ENCODE measurements at places on chromosomes 4 and X.

- no peak for DNase-seq
These were observed 660.8 kb upstream of the AADAT start for GRCh38 chr4:170750519-170750918.

DNA sequence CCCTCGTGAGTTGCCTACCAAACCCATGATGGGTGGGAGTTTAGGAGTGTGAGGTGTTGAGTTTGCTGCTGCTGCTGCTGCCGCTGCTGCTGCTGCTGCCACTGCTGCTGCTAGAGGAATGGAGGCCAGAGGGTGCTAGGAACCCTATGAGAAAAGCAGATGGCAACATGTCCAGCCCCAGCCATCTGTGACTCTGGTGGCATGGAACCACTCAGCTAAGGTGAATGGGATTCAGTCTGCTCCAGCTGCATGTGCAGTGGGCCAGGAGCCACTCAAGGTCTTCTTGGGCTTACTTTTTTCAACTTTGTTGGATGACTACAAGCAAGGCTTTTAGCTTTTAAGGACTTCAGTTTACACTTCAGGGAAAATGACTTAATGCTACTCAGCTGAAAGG, 103.8 kb downstream of the RTL5 start:
- no peak for DNase-seq

- no peak for DNase-seq
These were observed 34.7 kb upstream of the ASMTL start for GRCh38 chrX:1487401-1487800.

- no peak for DNase-seq
These were observed 10.0 kb upstream of the LNX1 start for GRCh38 chr4:53601251-53601764.

DNA sequence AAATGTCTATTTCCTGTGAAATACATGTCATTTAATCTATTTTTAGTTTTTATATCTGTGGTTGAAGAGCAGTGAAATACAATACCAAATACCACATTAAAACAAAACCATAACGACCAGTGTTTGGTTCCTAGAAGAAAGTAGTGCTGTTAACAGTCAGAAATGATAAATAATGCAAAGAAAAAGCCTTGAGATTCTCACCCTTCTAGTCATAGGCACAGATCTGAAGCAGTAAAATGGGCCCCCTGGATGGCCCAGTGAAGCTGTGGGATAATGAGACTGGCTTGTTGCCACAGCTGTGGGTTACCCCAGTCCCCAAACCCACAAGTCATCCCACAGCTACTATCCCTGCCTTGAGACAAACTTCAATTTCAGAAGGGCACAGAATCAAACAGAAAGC, 137.3 kb upstream of the RPL34 start:
- no peak for DNase-seq

- DNase-seq: no peak
These were observed 430.5 kb downstream of the SMARCA1 start for GRCh38 chrX:129092757-129093156.

DNA sequence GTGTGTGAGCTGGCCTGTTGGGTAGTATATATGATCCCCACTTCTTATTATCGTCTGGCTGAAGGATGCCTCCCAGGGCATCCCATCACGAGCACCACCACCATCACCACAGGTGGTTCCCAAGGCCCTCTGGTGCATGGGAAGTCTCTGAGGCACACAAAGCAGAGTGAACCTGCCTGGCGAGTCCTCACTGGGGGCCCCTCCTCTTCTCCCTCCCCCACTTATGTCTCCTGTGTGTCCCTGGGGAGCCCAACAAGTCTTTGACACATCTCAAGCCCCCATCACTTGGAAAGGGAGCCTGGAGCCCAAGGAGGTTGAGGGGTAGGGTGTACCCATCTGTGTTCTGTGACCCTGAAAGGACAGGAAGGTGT, 45.5 kb upstream of the NKX1-1 start:
- no peak for DNase-seq

DNA sequence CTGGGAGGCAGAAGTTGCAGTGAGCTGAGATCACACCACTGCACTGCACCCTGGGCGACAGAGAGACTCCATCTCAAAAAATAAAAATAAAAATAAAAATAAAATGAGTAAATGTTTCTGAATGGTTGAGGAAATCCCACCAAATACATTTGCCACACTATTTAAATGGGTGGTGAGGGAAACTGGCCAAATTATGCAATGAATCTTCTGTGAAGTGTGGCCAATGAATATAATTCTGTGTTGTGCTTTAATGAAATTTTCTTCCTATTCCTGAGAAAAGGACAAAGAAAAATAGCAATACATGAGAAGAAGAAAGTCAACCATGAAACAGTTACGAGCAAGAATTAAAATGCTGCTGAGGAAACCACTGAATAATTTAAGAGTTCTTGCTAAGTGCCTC, 69.9 kb downstream of the CAMK2D start:
- no peak for DNase-seq

DNA sequence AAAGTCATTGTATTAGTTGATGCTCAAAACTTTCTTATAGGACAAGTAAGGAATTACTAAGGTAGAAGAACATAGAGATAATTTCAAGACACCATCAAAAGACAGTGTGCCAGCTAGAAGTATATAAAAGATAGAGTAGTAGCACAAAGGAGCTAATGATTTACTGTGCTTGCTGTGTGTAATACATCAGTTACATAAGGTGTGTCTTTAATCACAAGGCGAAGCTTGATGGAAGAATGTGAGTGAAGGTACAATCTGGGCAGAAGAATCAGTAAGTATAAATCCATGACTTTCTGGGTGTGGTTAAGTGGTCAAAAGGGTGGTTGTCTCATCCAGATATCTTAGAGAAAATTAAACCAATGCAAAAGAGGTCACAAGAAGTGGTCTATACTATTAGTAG, 95.1 kb upstream of the BOD1L1 start:
- DNase-seq: no peak

- no peak for DNase-seq
These were observed 103.5 kb upstream of the PPARGC1A start for GRCh38 chr4:23993373-23993772.

DNA sequence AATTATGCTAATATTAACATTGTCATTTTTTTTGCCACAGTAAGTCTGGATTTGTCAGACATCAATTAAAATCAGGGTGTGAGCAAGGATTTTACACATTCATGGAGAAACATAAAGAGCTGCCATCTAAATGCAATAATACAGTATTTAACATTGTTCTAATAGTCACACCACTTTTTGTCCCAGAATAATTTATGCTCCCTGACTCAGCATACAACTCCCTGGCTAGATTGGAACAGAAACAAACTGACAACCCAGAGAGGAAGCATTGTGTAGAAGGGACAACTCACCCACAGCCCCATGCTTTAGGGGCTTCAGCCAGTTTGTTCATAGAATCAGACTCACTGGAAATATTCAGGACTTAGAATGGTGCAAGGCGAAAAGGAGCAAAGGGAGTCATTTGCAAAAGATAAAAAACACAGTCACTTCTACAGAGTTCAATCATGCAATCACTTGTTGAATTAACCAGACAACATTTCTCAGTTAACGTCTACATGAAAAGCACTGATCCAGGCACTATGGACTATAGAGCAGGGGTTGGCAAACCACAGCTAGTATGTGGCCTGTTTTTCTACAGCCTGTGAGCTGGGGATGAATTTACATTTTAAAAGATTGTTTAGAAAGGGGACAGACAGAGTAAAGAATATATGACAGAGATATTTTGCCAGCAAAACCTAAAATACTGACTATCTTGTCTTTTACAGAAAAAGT, 26.4 kb upstream of the SEC24B start:
- DNase-seq: no peak

GRCh38 chr4:77854431-77855111, 8.1 kb upstream of the MRPL1 start:
- no peak for DNase-seq

- no peak for DNase-seq
These were observed 250.5 kb downstream of the TLL1 start for GRCh38 chr4:166123546-166123945.

DNA sequence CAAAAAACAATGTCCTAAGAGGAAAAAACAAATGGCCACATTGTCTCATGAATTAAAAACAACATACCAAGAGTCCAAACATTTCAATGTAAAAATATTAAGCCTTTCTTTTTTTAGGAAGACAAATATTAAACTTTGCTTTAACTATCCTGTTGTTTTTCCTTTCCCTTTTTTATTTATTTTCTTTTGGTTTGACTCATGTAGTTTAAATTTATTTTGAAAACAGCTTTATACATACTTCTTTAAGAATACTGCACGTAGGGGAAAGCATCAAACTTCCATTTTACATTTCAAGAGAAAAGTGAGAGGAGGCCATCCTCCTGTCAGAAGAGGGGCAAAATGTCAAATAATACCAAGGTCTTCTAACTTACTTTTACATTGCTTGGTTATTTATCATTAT, 8.7 kb downstream of the GAB1 start:
- DNase-seq: no peak

DNA sequence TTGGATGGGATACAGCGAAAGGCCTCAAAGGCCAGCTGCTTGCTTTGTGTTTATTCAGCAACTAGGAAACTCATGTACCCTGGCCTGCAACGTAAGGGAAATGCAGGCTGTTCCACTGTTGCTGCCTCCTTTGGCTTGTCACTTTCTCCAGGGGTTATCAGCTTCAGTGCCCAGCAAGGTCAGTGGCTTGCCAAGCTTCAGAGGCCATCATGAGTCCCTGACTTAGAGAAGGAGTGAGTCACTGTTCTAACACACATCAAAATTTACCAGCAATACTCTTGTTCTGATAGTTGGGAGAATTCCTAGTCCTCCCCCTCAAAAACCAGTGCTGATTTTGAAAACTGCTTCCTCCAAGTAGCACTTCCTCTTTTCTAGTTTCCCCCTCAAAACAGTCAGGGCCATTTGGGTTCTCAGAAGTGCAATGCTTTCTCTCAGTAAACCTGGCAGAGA, 250.8 kb downstream of the ARHGAP24 start:
- DNase-seq: no peak

GRCh38 chr4:83248486-83248885, 36.1 kb downstream of the COQ2 start:
- DNase-seq: no peak

GRCh38 chrX:154738011-154738738, 12.7 kb downstream of the GAB3 start:
- no peak for DNase-seq

- no peak for DNase-seq
These were observed 171.1 kb upstream of the PITX2 start for GRCh38 chr4:110793890-110794554.

GRCh38 chr4:128298852-128299251, 11.2 kb upstream of the PGRMC2 start:
- DNase-seq: no peak

DNA sequence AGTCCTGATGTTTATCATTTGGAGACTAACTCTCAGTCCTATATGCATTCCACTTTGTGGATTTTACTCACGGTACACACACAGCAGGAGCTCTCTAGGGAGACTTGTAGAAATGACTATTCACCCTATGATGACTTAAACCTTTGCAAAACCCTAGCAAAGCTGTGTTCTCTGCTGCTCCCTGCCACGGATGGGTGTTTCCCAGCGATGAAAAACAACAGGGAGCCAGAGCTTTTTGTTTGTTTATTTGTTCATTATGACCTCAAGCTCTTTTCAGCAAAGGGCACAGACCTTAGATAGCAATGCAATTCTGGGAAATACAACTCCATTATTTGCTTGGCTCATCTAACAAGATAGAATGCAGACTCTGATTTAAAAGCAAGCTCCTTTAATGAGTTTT, 156.6 kb downstream of the GRIA3 start:
- no peak for DNase-seq

DNA sequence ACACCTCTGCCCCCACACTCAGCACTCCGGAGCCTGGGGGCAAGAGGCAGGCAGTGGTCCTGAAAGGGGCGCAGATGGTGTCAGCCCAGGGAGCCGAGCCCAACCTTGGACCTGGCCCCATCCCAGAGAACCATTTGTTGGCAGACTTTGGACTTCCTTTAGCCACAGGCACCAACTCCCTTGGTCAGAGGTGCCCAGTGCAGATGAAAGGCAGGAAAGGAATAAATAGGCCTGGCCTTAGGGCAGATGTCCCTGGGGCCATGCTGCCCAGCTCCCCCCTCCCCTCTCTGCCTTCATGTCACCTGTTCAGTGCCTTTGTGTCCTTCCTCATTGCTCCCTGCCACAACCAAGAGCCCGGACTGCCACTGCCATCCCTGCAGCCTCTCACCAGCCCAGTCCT, 52.8 kb downstream of the SEL1L3 start:
- no peak for DNase-seq

DNA sequence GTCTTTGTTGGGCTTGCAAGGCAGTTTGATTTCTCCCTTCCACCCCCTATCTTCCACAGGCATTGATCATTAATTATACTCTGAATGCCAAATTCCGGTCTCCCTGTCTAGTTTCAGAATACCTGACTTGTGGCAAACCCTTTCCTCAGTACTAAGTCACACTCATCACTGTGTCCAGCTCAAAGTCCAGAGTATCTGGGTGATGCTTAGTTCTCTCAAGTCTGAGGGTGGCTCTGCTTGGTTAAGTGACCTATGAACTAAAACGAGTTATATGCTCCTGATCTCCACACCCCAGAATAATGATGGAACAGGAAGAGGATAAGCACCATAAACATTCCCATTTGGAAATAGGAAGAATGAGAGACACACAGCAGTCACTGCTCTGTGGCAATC, 6.5 kb downstream of the SMIM9 start:
- DNase-seq: no peak

GRCh38 chrX:49291615-49292337, 11.7 kb upstream of the GAGE10 start:
- DNase-seq: peak; percentile 54

DNA sequence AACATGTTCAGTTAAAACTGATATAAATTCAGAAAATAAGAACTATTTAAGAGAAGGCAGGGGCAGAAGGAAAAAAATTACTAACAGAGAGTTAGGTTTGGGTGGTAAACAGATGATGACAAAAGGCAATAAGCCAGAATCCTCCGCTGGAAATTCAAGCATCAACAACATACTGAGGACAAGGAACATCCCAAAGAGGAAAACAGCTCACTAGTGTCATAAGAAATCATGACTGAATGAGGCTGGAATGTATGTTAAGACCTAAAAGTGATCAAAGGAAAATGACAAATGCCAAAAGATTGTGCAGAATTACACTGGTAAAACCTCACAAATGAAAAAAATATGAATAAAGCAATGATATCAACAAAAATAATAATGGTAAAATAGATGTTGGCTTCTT, 88.4 kb downstream of the WDFY3 start:
- no peak for DNase-seq

DNA sequence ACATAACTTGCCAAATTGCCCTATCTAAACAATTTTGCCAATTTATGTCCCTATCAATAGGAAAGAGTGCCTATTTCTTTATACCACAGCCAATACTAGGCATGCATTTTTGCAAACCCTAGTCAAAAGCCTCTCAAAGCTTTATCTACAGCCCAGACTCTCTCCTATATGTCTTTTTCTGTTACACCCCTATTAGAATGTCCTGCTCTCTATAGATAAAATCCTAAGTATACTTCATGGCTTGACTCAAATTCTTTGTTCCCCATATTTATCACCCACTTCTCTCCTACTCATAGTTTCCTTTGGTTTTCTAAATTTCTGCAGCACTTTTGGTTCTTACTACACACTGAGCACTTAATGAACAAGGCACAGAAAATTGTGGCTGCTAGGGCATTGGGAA, 38.0 kb downstream of the NUP62CL start:
- no peak for DNase-seq

All from stimulated activated CD8-positive, alpha-beta memory T cell treated with anti-CD3 and anti-CD28 coated beads, Interleukin-7, amount 100 ng/mL, for 24 hours (primary cell).